Esophagus mucosa (tissue), 1 donor: ENCODE measurements at places on chromosomes 5 and 9. TPM values are rescaled to one million over a fixed set of nuclear protein-coding genes. Genes with fewer than 3 reads are reported as not detected.

DNA sequence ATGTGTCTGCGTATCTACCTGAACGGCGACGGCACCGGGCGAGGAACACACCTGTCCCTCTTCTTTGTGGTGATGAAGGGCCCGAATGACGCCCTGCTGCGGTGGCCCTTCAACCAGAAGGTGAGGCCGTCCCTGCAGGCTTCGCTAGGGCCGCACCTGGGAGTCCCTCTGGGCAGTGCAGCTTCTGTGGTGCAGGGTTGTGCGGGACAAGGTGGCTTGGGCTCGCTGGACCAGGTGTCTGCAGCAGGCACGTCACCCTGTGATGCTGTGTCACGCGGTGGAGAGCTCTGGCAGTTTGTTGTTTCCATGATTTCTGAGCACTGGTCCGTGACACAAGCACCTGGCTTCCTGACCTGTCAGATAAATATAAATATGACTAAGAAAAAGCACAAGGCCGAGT lies 20.7 kb downstream of the FBXW5 start:
- no peak for ATAC-seq

GRCh38 chr5:121415270-121415669 lies 436.4 kb upstream of the FTMT start:
- ATAC-seq: no peak

DNA sequence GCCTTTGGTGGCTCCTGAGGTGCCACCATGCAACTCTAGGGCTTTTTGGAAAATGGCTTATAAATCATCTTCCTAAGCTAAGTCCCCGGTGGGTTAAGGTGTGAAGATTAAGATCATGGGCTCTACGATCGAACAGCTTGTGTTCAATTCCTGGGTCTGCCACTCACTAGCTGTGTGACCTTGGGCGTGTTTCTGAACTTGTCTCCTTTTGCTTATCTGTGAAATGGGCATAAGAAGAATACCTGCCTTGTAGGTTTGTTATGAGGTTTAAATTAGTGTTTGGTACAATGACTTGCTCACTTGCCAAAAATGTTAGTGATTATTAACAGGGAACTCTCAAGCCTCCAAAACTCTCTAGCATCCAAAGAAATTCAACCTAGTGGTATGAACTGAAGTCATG lies 119.2 kb upstream of the PITX1 start:
- no peak for ATAC-seq

DNA sequence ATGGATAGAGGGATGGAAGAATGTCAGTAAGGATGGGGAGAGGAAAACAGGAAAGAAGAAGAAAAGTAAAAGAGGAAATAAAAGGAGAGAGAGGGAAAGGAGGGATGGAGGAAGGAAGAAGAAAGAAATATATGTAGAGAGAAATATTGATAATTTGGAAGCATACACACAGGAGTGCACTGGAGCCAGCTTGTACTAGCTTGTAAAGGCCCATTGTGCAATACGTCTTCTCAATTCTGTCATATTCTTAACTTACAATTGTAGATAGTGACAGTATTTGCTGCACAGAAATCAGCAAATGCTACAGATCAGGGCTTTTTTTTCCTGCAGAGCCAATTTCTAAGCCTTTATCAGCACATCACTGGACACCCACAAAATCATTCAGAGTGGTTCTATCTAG lies 458.8 kb upstream of the WWC1 start:
- ATAC-seq: no peak

DNA sequence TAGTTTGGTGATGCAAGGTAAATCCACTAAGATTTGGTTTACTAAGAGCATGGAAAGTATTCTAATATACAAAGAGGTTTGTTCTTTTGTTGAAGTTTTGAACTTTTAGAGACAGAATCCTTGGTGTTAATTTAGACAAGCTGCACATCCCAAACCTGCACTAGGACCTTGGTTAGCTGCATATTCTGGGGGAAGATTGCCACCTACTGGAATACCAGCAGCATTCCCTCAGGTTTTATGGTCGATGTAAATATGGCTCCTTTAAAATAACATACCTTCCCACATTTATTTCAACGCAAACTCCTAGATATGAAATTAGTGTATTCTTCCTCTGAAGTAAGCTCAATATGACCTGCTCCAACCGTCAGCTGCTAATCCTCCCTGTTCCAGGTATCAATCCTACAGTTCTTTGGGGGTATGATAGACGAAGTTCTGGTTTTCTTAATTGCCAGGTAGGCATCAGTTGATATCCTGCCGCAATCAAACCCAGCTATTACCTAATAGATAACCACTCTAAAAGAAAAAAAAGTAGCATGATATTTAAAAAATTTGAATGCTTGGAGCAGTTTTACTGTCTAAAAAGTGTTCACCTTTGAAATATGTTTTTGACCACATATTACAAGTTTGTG lies 624.1 kb downstream of the ISL1 start:
- ATAC-seq: peak; percentile 33

DNA sequence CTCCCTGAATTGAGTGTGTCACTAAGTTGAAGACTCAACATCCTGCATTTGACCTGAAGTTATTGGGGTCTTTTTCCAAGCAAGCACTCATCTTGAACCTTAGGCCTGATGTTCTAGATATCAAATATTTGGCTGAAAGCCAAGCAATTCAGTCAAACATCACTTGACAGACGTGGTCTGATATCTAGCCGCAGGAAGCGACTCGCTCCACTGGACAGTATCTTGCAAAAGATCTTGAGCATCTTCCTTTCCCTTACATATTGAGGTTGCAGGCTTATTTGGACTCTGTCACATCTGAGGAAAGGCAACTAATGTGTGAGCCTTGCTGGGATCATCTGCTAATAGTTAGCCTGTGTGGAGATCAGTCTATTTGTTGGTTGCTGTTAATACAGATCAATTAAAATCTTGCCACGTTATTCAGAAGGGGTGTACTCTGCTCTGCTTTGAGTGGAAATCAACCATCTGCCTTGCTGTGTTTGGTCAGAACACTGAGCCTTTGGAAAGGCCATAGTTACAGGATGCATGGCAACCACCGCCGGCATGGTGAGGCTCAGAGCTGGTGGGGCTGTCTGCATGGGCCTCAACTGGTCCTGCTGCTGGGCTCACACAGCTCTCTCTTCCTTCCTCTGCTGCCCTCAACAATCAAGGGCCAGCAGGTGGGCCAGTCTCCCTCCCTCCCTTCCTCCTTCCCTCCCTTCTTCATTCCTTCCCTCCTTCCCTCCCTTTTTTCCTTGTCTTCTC lies 166.9 kb upstream of the KLF9 start:
- no peak for ATAC-seq

GLRX gene
- 3.2 TPM for total RNA-seq

TMEM38B gene
- total RNA-seq: 4.1 TPM

ARL14EPL gene
- total RNA-seq: not detected
